Effector memory CD4-positive, alpha-beta T cell (primary cell): ENCODE measurements at places on chromosomes 7 and 10.

DNA sequence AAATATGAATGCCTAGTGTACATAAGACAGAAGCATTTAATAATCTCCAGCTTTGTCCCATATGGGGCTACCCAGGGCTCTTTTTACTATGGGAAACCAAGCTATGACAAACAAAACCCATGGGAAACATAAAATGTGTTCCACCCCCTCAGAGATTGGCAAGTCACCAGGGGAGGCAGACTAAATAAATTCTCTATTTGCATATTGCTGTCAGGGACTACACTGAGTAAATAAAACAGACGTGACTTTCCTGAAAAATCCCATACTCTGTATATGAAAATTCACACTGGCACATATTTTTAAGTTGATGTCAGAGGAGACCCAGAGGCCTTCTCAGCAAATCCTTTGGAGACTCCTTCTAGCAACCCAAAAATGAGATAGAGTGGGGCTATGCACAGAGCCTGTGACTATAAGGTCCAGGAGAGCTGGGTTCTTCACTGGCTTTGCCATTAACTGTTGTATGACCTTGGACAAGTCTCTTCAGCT is 44.0 kb upstream of the HPSE2 start:
- no peak overlapping the region for H3K27ac ChIP-seq
- no peaks in the 10 kb centered on the region for H3K36me3 ChIP-seq

- DNase-seq, result no peak
- H3K36me3 ChIP-seq, result no peaks in the 10 kb centered on the region
- no peaks in the 10 kb centered on the region for H3K4me1 ChIP-seq
- H3K27me3 ChIP-seq, result no peaks in the 10 kb centered on the region
Observed at GRCh38 chr10:36677431-36677768, 448.0 kb upstream of the ANKRD30A start.

GRCh38 chr10:31383810-31384588 is 65.0 kb downstream of the ZEB1 start:
- no peaks in the 10 kb centered on the region for H3K27me3 ChIP-seq
- H3K4me3 ChIP-seq, result no peak overlapping the region
- H3K4me1 ChIP-seq, result no peaks in the 10 kb centered on the region

GRCh38 chr7:143505838-143506237 is 28.2 kb downstream of the TAS2R41 start:
- no peak overlapping the region for H3K4me3 ChIP-seq
- no peaks in the 10 kb centered on the region for H3K27me3 ChIP-seq
- no peaks in the 10 kb centered on the region for H3K4me1 ChIP-seq
- H3K27ac ChIP-seq, result no peak overlapping the region
- H3K36me3 ChIP-seq, result no peaks in the 10 kb centered on the region
- no peak for DNase-seq

DNA sequence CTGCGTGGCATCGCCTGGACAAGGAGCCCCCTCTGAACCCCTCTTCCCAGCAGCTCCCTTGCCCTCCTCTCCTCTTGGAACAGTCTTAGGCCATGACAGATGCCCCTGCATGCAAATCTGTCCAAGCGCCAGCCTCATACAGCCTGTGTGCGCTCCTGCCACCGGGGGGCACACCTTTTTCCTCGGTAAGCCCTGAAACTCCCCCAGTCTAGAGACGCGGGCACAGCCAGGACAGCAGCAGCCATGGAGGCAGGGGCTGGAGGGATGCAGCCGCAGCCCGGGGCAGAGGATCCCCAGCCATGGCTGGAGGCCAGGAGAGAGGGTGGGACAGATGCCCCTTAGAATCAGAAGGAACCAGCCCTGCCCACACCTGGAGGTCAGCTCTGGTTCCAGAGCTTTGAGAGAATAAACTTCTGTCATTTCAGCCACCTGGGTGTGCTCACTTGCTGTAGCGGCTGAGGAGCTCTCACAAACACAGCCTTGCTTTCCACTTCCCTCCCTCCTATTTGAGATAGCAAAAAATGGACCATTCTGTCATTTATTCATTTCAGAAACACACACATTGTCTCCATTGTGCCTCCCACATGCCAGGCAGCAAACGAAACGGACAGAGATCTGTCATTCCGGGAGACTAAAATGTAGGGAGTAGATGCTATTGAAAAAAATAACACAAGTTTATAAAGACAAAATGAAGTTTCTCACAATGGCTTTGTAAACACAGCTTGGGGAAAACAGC is 241.5 kb downstream of the WDR37 start:
- H3K4me3 ChIP-seq, result no peak overlapping the region
- H3K27ac ChIP-seq, result no peak overlapping the region
- no peak for DNase-seq
- no peaks in the 10 kb centered on the region for H3K4me1 ChIP-seq
- H3K27me3 ChIP-seq, result no peaks in the 10 kb centered on the region
